ENCODE measurements at places on chromosomes 12 and 14.

GRCh38 chr14:60956202-60956601, 24.7 kb downstream of the TRMT5 start:
- DNase-seq: no peak

DNA sequence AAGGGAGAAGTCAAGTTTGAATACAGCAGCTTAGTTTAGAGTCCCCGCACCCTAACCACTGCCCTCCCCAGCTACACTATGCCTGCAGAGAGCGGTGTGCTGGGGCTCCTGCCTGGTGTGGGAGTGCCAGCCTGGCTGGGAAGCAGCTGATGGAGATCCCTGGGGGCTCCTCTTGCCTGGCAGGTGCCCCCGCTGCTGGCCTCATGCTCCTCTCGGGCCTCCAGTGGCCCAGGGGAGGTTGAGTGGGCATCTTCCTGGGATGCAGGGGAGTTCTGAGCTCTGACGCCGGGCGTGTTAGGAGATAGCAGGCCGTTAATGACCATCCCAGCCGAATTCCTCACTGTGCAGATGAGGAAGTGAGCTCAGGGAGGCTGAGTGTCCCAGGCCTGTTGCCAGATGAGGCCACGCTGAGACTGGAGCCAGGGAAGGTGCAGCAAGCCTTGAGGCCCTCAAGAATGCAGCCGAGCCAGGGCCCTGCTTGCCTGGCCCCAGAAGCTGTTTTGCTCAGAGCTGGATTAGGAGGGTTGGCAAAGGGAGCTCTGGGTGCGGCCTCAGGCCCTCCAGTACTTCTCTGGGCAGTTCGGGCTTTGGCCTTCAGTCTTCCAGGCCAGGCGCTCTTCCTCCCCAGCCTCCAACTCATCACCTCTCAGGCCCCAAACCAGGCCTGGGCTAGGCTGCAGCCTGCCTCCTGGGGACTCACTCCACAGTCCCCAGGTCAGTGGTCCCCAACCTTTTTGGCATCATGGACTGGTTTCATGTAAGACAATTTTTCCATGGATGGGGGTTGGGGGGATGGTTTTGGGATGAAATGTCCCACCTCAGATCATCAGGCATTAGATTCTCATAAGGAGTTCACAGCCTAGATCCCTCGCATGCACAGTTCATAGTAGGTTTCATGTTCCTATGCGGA, 6.6 kb upstream of the CYP46A1 start:
- peak; percentile 17 for DNase-seq

- DNase-seq: peak; percentile 72
These were observed 5.5 kb upstream of the CELA1 start for GRCh38 chr12:51351913-51352532.

DNA sequence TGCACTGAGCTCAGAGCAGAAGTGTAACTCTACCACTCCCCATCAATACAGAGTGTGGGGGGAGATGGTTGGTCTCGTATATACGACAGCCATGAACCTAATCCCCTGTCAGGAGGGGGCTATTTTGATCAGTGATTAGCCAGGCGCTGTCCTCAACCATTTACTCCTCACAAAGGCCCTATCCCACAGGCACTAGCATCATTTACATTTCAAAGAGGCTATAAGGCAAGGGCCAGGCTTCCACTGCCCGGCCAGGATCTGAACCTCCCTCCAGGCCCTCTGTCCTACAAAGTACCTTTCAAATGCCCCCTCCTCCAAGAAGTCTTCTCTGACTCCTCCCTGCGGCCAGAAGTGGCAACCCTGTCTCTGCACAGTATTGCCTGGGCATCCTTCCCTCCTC, 74.7 kb downstream of the ITPK1 start:
- DNase-seq: no peak

GRCh38 chr12:39824505-39825212, 205.1 kb upstream of the ABCD2 start:
- peak; percentile 14 for DNase-seq

DNA sequence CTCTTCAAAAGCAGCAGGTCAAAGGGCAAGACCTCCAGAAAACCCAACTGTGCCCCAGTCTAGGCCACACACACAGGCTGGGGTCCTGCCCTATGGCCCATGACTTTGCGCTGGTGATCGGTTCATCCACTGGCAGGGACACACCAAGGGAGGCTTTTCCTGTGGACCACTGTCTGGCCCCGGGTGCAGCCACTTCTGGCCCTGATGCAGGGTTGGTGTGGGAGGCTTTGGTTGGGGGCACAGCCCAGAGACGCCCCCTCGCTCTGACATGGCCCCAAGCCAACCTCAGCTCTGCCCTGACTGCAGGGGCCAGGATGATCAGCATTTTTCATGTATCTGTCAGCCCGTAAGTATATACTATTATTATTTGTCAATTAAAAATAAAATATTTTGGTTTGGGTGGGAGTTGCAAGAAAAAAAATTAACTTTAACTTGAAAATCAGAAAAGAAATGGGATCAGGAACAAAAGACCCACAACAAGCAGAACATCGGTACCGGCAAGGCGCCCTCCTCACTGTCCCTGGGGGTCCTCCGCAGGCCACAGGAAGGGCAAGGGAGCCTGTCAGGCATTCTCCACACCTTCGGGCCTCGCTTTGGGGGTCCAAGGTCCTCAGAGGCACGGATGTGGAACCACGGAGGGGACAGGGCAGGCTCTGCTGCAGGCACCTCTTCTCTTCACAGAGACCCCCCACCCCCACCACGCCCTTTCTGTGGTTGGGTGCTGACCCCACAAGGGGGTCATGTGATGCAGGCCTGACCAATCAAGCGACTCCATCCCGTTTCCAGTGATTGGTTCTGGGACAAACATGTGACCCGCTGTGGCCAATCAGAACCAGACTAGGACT, 181.5 kb upstream of the SFSWAP start:
- DNase-seq: no peak

- DNase-seq: peak; percentile 63
These were observed 27.3 kb downstream of the FRS2 start for GRCh38 chr12:69497308-69498026.

DNA sequence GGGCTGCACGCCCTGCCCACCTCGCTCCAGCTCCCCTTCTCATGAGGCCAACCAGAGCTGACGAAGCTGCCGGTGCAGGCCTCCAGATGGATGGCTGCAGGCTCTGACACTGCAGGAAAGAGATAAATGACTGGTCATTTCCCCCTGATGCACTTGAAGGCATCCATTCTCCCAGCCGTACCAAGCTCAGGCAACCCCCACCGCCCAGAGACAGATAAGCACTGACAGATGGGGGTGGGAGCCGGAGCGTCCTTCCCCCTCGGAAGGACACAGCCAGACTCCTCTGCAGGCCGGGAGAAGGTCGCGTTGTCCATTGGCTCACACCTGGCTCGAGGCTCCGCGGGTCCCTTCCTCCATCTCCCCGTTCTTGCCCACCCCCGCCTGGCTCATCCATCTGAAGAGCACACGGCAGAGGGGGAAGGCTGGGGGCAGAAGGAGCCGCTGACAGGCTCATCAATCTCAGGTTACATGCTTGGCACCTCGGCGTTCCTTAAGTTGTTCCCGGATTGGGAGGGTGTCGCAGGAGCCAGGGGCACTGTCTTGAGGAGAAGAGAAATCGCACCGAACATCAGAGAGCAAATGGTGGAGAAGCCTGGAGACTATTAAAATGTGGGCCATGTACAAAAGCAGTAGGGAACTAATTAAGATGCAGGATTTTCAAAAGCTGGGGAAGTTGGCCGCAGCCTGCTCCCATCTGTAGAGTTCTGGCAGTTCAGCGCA, 151.6 kb downstream of the DPF3 start:
- DNase-seq: no peak

DNA sequence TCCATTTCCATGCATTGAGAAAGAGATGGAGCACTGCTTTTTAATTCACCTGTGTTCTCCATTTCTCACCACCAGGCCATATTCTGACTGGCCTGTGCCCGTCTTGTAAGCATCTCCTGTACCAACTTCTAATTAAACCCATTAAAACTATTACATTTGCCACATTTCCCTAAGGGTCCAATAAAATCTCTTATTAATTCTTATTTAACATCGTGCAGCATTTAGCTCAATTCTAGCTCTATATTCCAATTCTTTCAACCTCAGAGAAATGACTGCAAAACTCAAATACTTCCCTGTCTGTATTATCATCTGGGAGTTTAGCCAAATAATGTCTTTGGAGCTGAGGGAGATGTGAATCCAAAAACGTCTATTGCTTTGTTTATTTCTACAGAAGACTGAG, 495.4 kb upstream of the TMEM132C start:
- DNase-seq: peak; percentile 8

DNA sequence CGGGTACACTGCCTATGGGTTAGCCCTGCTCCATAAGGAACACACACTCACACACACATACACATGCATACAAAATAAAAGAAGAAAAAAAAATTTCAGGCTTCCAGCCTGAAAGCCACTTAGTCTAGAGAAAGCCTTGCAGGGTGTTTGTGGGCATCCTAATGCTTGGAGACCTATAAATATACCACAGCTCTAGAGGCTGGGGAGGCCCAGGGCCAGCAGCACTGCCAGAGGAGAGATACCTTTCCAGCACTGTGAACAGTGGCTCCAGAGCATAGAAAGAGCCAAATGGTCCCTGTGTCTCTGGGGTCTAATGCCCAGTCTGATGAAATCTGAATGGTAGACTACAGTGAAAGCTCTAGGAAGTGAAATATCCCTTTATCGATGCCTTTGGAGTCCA, 12.9 kb downstream of the FAM161B start:
- no peak for DNase-seq

DNA sequence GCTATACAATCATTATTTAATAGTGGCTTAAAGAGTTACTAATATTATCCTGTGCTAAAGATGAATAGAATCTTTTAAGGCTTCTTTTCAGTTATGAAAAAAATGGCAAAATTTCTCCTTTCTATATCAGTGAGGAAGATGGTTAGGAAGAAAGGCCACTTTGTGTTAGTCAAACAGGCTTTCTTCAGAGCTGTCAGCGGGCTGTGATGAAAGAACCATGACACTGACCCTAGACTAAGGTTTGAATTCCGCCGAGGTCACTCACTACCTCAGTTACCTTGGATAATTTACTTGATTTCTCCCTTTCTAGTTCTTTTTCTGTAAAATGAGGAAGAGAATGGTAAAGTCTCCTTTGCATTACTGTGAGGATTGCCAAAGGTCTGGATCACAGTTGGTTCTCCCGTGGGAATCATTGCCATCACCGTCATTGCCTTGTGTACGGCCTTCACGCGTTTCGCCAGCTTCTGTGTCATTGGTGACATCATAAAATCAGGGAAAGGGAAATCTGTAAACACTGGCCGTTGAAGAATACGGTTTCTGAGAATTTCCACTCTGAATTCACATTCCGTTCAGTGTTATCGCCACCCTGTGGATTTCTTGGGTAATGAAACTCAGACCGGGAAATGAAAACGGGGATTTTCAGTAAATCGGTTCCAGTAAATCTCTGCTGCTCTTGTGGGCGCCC, 26.7 kb upstream of the YBX3 start:
- DNase-seq: peak; percentile 96

- DNase-seq: no peak
These were observed 6.3 kb upstream of the EVL start for GRCh38 chr14:100058777-100059437.

GRCh38 chr12:53097207-53097563, 282 bp upstream of the IGFBP6 start:
- DNase-seq: peak; percentile 73

GRCh38 chr14:89420502-89420901, 3.5 kb upstream of the FOXN3 start:
- DNase-seq: no peak

DNA sequence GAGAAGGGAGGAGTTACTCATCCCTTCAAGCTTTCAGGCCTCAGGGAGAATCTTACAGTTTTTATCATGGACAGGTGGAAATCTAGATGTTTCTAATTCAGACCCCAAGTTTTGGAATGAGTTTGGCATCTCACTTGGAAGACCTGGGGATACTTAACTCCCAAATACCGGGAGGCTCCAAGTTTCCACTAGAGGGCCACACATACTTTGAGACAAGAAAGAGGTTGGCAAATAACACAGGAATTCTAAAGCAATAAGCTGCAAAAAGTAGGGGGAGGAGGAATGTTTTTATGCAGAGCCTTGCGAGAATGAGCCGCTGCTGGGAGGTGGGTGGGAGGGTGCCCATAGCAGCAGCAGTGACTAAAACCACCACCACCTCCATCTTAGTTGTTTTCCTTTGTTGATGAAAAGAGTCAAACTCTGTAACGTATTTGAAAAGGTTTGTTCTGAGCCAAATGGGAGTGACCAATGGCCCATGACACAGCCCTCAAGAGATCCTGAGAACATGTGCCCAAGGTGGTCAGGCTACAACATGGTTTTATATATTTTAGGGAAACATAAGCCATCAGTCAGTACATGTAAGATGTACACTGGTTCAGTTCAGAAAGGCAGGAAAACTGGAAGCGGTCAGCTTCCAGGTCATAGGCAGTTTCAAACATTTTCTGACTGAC, 34.2 kb upstream of the RNASE1 start:
- DNase-seq: peak; percentile 54

DNA sequence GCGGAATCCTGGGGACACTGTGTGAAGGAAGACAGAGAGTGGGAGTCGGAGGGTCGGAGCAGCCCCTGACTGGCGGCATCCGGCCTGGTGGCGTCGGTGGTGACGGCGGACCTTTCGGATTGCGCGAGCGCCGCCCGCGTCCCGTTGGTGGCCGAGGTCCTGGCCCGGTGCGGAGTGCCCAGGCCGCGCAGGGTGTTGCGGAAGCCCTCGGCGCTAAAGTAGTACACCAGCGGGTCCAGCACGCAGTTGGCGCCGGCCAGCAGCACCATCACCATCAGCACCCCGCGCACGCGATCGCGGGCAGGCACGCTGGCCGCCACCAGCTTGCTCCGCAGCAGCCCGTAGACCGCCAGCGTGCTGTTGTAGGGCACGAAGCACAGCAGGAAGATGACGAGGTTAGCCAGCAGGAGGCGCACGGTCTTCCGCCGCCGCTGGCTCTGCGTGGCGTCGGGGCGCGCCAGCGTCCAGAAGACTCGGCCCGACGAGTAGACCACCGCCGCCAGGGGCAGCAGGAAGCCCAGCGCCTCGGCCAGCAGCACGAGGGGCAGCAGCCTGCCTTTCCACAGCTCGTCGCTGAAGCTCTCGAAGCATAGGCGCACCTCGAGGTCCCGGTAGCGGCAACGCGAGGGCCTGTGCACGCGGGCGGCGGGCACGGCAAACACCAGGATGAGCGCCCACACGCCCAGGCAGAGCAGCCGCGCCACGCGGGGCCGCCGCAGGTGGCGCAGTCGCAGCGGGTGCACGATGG, 13.1 kb upstream of the CHD4 start:
- DNase-seq: peak; percentile 42

DNA sequence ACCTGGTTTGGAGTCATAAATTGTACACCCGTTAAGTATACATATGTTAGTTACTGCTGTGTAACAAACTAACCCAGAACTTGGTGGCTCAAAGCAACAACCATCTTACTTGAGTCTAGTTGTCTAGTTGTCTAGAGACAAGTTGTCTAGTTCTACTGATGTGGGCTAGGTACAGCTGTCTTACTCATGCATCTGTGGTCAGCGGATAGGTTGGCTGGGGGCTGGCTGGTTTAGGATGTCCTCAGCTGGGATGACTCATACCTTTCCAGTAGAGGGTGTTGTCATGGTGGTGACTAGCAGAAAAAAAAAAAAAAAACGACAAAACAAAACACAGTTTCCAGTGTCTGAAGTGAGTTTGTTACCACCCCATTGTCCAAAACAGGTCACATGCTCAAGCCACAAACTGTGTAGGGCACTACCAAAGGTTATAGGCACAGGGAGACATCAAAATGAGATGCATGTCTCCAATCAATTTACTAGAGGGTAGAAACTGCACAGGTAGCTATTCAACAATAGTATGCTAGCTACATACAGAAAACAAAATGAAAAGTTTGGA, 680.3 kb downstream of the MED13L start:
- peak; percentile 35 for DNase-seq
